ENCODE measurements at places on chromosomes 16 and 17.

GRCh38 chr16:22347100-22347820 lies 27.2 kb downstream of the CDR2 start:
- DNase-seq: no peak

GRCh38 chr17:28849281-28849680 lies 5.5 kb upstream of the ERAL1 start:
- no peak for DNase-seq

GRCh38 chr17:64781014-64781756 lies 119.1 kb upstream of the SMURF2 start:
- no peak for DNase-seq

DNA sequence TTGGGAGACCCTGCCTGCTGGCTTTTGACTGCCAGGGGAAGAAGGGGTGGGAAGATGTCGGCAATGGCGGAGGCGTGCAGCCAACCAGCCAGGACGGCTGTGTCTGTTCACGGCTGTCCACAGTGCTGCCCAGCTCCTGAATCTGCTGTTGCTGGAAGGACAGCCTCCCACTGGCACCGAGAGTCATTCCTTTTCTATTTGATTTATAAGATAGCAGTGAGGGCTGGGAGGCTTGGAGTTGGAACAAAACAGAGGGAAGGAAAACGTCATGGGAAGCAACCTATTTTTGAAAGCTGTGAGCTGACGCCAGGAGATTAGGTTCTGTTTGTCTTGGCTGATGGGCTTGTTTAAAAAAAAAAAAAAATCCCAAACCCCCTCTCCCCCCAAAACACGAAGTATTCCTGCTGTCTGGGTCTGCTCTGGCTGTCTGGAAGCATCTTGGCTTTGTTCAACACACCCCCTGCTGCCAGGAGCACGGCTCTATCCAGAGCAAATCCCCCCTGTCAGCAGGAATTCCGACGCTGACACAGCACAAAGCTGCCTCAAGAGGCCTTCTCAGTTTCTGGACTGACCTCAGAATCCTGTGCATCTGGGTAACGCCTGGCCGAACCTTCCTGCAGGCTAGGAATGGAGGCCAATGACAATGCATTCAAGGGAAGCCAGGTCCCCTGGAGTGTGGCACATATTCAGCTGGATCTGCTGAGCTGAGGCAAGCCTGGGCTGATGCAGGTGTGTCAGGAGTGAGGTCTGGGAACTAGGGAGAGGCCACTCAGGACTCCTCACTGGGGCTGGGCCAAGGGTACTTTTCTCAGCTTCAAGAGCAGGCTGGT lies 41.0 kb upstream of the SREBF1 start:
- DNase-seq: no peak

DNA sequence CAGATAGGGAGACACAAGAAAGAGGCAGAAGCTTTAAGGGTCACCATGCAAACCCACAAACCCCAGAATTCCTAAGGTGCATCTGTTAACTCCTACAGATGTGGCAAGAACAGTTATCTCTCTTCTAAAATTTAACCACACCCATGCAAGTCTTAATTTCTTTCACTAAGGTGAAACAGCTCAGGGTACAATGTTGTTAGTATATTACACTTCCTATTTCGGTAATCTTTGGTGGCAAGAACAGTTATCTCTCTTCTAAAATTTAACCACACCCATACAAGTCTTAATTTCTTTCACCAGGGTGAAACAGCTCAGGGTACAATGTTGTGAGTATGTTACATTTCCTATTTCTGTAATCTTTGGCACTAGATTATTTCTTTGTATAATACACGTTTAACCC lies 6.6 kb downstream of the CCL23 start:
- no peak for DNase-seq

DNA sequence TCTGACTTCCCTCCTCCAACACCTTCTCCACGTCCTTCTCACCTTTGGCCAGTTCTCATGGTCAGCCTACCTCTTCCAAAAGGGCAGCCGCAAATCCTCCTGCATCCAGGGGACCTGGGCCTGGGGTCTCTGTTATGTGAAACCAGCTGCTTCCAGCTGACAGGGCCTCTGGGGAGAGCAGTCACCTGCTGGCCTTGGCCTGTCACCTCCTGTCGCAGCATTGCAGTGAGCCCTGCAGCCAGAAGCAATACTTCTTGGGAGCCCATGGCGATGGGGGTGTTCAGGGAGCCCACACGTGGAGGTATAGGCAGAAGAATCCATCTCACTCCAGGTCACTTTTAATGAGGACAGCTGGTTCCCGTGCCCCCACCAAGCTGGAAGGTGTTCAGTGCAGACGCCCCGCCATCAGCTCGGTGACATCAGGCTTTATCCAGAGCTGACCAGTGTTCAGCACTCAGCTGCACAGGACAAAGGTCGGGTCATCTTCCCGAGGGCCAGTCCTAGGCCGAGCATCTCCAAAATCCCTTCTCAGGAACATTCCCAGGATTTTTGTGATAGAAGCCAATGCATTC lies 1.7 kb upstream of the SLC47A2 start:
- DNase-seq: no peak

GRCh38 chr16:52861614-52862022 lies 191.1 kb downstream of the CHD9NB start:
- no peak for DNase-seq

DNA sequence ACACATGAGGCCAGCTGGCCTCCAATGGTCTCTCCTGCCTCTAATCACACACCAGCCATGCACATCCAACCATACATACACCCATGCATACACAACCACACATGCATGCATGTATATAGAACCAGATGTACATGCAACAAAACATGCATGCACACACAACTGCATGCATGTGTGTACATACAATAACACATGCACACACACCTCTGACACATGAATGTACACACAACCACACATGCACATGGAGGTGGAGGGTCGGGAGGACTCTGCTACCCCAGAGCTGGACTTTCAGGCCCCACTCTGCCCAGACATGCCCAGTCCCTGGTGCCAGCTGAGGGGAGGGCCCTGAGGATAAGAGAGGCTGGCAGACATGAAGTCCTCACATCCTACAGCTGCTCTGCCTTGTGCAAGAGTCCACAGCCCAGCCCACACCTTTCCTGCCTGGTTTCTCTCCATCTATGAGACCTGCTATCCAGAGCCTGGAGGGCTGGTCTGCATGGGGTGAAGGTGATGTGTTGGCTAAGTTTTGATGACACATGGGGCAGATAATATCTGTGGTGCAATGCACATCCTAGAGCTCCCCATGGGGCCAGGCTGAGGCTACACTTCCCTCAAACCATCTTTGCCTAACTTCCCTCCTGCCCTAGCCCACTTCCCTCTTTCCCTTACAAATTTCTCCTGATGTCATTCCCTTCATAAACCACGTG lies 50.9 kb upstream of the SDK2 start:
- no peak for DNase-seq

- no peak for DNase-seq
These were observed 3.9 kb upstream of the EXOC7 start for GRCh38 chr17:76107509-76107908.

DNA sequence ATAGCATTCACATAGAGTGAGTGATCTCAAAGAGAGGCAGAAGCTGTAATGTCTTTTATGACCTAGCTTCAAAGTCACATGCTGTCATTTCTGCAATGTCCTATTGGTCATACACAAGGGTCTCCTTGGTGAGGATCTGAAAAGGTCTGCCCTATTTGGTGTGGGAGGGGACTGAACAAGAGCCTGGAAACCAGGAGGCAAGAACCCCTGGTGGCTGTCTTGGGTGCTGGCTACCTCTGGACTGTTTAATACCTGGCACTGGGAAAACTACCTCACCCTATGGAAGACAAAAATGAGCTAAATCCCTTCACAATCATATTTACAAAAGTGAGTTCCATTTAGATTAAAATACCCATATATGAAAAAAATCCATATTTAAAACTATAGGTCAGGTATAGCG lies 9.0 kb downstream of the KCTD13 start:
- no peak for DNase-seq

GRCh38 chr17:37148156-37148555 lies 199.4 kb downstream of the AATF start:
- DNase-seq: no peak

GRCh38 chr16:84791088-84791487 lies 28.7 kb upstream of the CRISPLD2 start:
- DNase-seq: no peak

- no peak for DNase-seq
These were observed 94.3 kb downstream of the SSH2 start for GRCh38 chr17:29835435-29836351.

DNA sequence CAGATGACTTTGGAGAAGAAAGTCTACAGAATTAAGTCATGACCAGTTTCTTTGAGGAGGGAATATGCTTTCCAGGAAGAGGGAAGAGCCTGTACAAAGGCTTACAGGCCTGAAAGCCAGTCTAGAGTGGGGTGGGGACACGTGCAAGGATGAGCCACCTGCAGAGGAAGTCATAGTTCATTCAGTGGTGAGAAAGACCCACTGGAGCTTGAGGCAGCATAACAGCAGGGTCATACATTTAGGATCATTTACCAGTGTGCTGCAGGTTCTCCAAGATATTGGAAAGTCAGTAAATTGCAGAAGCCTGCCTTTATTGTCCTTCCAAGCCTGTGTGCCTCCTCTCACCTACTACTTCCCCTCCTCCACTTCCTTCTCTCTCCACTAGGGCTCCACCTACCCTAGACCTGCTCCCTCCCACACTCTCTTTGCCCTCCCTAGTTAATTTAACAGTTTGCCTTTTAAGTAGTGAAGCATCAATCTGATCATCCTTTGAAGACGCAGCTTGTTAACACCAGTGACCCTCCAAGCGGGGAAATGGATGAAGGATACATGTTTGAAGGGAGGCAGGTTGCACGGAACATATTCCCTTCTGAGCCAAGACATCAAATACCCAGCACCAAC lies 40.2 kb downstream of the CDRT15 start:
- DNase-seq: no peak

DNA sequence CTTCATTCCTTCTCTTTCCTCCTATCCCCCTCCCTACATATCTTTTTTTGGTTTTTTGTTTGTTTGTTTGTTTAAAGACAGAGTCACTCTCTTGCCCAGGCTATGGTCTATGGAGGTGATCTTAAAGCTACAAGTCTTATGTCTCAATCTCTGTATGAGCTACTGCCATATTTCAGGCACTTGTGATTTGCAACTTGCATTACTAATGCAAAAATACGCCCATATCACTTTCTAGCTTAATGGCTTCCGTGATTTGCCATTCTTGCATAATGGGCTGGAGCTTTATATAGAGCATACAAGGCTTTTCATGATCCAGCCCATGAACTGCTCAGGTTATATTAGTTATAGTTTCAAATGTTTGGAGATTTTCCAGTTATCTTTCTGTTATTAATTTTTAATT lies 7.5 kb downstream of the CFAP97D1 start:
- DNase-seq: no peak

GRCh38 chr17:65292430-65292829 lies 155.3 kb downstream of the RGS9 start:
- no peak for DNase-seq

DNA sequence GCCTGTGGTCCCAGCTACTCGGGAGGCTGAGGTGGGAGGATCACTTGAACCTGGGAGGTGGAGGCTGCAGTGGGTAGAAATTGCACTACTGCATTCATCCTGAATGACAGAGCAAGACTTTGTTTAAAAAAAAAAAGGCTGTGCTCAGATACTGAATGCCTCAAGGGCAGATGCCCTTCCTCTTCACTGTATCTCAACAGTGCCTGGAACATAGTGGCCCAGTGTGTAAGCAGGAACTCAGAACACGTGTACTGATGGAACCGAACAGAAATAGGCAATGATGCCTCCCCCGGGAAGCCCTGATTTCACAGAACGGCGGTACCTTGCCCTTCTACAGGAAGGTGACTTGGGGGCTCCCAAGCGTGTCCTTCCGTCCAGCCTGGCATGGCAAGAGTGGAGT lies 46.8 kb downstream of the PLXDC1 start:
- DNase-seq: no peak

GRCh38 chr16:51888016-51888415 lies 658.9 kb downstream of the TOX3 start:
- no peak for DNase-seq

DNA sequence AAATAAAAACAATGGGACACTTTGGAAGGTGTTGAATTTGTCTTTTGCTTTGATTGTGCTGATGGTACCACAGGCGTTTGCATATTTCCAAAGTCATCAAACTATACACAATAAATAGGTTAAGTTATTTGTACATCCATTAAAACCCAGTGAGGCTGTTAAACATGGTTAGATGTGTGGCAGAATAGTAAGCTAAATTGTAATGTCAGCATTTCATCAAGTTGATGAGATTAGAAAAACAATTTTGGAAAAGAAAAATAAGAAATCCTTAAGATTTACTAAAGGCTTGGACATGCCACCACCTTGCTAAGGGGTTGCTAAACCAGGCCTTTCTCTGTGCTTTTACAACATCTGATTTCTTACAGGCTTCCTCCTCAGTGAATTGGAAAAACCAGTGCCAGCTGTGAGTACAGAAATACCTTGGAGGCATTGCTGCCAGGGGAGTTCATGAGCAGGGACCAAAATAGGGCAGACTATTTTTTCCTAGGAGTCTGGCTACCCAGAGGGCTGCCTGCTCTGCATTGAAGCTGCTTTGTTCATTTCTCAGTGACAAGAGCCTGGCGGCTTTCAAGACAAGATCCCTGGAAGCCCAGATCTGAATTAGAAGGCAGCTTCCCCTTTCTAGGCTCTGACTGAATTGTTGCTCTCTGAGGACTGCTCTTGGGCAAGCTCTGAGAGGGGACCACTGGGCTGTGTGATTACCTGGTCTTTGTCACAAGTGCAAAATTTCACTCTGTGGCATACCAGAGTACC lies 43.4 kb upstream of the CA10 start:
- DNase-seq: no peak

- peak; percentile 4 for DNase-seq
These were observed 662 bp downstream of the WIPF2 start for GRCh38 chr17:40219594-40220338.

DNA sequence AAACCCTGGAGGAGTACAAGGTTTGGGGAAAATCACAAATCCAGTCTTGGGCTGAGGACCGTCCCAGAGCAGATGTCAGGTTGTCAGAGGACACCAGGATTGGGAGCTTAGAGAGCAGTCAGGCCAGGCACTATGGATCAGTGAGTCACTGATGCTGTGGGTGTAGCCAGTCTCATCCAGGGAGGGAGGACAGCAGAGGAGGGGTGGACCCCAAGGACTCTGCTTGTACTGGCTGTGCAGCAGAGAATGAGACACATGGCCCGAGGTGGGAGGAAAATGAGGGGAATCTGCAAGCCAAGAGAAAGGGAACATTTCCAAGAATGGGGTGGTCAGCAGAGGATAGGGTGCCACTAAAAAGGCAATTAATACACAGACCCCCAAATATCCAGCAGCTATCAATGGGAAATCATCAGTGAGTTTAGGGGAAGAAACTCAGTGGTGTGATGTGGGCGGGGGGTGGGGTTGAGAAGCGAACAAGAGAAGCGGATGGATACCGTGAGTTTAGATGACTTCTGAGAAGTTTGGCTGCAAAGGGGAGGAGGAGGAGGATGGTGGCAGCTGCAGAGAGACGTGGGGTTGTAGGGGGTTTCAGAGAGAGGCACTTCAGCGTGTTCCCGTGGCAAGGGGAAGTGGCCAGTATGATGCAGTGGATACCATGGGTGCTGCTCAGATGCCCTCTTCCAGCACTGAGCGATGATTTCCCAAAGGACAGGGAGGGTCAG lies 43.9 kb downstream of the ARHGAP27 start:
- no peak for DNase-seq

- DNase-seq: no peak
These were observed 272.8 kb downstream of the WWOX start for GRCh38 chr16:78372277-78372676.

- DNase-seq: no peak
These were observed 95.5 kb upstream of the DHX40 start for GRCh38 chr17:59469786-59470485.

GRCh38 chr16:59459806-59460205 lies 725.7 kb upstream of the GOT2 start:
- DNase-seq: no peak

All from activated CD4-positive, alpha-beta T cell treated with anti-CD3 and anti-CD28 coated beads, Interleukin-2, amount 50 U/mL, for 24 hours (primary cell).